ENCODE measurements at places on chromosomes 6 and 20. TPM values are rescaled to one million over a fixed set of nuclear protein-coding genes. Genes with fewer than 3 reads are reported as not detected.

DNA sequence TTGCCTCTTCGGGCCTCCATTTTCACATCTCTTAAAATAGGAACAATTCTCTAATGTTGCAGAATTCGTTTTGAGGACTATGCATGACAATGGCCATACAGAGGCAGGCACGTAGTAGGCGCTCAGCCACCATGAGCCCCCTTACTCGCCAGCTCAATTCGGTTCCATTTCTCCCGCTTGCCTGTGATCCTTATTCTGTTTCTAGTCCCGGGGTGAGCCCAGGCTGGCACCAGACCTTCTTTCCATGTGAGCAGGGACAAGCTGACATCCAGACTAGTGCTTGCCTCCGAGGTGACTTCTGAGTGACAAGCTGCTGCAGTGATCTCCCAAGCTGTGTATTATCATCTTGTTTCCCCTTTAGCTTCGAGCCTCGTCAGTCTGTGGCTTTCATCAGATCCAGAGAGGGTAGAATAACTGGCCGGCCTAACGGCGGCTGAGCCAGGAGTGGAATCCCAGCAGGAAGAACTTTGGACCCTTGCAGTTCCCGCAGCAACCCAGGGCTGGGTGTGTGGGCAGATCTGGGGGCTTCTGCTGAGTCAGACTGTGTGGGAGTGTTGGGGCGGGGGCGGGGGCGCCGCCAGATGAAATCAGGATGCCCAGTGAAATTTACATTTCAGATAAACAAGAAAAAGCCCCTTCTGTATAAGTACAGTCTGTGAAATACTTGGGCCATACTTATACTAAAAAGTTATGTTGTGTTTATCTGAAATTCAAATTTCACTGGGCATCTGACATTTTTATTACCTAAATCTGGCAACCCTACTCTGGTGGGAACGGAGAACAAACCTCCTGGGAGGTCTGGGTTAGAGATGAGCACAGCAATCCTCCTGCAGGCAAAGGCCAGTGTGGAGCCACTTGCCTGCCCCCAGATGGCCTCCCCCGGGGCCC, 10.9 kb downstream of the BANF2 start:
- peak; percentile 33 for DNase-seq

DNA sequence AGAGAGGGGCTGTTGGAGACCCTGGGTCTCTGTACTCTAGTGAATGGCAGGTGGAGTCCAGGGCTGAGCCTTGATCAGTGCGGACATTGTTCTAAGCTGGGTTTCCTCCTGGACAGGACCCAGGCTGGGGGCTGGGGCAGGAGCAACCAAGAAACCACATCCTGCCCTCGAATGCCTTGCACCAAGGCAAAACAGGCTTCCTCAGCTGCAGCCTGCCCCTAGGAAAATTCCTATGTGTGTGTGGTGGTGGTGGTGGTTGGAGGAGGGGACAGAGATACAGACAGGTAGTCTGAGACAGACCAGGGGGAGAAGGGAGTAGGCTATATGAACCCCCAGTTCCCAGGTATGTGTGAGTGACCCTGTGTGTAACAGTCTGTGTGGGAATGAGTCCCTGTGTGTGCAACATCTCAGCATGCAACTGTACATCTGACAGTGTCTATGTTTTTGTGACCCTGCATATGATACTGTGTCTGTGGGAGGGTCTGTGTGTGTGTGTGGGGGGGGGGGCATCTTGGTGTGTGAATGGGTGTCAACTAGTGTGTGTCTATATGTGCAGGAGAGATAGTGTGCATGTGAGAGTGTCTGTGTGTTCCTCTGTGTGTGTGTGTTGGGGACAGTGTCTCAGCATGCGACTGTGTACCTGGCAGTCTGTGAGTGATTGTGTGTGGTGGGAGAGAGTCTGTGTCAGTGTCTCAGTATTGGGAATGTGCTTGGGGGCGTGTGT, 3.0 kb downstream of the GLP1R start:
- no peak for DNase-seq

- DNase-seq = no peak
Observed at GRCh38 chr20:19017104-19017690, 195.2 kb upstream of the SLC24A3 start.

DNA sequence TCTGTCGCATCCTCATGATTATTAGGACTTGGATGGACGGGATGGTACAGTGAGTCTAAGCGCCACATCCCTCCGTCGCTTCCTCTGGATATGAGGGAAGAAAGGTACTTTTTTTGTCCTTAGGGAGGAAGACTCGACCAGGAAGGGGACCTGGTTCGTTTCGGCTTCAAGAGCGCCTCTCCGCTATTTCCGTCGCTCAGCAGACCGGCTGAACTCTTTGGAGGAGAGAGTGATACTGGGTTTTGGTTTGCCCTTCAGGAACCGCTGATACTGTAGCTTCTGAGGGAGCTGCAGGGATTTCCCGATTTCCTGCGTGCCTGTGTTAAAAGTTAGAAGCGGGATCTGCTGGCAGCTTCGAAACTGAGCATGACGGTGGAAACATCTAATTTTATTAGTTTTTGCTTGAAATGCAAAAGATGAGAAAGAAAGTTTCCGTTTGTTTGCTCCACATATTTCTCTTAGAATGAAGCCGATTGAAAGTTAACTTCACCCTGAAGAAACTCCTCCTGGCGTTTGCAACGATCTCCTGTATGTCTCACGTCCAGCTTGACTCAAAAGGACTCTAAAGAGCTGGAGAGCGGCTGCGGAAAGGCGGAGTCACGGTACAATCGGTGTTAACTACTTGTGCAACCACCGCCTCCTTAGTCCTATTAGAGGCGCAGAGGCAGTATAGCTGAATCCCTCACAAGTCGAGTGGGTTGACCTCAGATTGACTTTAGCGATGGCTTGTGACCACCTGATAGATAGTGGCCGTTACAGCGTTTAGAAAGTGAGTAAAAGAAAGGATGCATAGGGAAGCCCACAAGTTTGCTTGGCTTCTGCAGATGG, 129.4 kb downstream of the TRIM27 start:
- DNase-seq = no peak

DNA sequence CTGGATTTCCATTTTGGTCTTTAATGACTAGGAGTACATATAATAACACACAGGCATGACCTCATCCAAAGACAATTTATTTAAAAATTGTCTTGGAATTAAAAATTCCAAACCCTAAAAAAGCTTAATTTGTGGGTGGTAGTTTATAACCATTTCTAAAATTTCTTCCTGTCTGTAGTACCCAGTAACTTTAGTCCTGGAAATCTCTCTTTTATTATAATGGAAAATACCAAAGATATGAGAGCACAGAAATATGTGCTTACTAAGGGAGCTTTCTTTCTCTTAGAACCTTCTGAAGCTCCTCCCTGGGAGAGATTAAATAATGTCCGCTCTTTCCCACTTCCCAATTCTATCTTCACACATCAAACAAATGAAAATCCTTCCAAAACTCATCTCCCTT, 70.5 kb upstream of the PRL start:
- DNase-seq = no peak

GRCh38 chr6:21767891-21768648, 174.5 kb downstream of the SOX4 start:
- no peak for DNase-seq

Gene TBXT
- polyA plus RNA-seq = not detected

Gene RAB44
- 0.09 TPM for polyA plus RNA-seq

Gene SUMO4
- polyA plus RNA-seq = 0.79 TPM

Gene RAET1L
- not detected for polyA plus RNA-seq

Gene PHACTR3
- 4.0 TPM for polyA plus RNA-seq

Gene HLA-DOB
- 0.45 TPM for polyA plus RNA-seq

Gene C6orf132
- polyA plus RNA-seq = 2.9 TPM

Gene GSTA1
- polyA plus RNA-seq = 1.6 TPM

Gene CASS4
- 25.3 TPM for polyA plus RNA-seq

Gene TTLL9
- polyA plus RNA-seq = 5.5 TPM

Gene VEGFA
- polyA plus RNA-seq = 293 TPM
